ENCODE measurements at places on chromosomes 2 and 18.

- no peak for DNase-seq
Observed at GRCh38 chr2:157476953-157477709, 33.2 kb upstream of the CYTIP start.

GRCh38 chr2:42841344-42841743, 49.0 kb upstream of the HAAO start:
- no peak for DNase-seq

GRCh38 chr2:61952288-61952687, 46.8 kb downstream of the COMMD1 start:
- no peak for DNase-seq

DNA sequence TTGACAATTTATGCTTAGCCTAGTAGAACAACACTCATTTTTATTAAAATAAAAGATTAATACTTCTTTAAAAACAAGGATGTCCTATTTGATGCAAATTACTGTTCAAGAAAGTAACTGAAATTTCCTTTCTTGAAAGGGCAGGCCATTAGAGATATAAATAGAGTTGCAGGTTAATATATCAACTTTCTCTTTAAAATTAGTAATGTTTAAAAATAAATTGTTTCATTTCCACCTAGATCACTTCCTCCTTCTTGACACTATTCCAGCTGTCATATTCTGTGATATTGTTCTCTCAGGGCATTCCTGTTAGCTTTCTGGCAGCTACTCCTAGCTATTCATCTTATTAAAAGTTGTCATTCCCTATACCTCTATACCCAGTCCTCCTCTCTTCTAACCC, 357.9 kb upstream of the NRP2 start:
- no peak for DNase-seq

- DNase-seq, result no peak
Observed at GRCh38 chr2:218722419-218722818, 11.8 kb downstream of the TTLL4 start.

DNA sequence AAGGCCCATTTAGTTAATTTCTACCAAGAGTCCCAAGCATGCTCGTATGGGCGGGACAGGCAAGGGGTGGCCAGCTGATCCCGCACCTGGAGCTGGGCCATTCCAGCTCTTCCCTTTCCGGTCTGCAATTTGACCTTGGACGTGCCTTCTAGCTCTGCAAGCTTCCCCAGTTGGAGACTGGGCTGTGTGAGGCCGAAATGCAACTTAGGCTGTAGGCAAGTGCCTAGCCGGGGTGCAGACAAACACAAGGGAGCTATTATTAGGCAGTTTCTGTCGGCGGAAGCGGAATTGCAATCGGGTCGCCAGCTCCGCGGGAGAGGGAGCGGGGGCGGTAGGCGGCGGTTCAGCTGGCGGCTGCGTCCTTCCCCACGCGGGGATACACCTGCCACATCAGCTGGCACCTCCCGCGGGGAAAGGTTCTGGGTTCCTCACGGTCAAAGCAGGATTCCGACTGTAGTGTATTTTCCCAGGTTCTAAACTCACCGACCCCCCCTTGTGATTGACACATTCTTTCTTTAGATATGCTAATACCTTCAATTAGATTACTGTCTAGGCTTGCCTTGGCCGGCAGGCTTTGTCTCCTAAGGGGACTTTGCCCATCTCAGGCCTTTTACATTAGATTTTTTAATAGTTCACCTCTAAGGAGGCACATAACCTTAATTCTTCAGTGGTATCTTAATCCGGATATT, 17.1 kb upstream of the ZNF532 start:
- peak; percentile 49 for DNase-seq

DNA sequence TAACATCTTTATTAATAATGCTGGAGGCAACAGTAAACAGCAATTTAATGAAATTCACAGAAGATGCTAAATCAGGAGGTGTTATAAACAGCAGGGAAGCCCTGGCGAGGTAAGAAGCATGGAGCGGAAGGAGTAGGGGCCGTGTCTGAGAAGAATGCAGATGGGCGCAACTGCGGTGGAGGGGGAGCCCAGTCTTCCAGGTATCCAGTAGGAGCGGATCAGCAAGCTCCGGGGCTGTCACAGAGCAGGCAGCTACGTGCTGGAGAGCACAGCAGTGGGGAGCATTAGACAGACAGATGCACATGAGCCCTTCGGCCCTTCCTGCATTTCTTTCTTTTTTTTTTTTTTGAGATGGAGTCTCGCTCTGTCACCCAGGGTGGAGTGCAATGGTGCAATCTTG, 82.3 kb downstream of the SH3RF3 start:
- no peak for DNase-seq

DNA sequence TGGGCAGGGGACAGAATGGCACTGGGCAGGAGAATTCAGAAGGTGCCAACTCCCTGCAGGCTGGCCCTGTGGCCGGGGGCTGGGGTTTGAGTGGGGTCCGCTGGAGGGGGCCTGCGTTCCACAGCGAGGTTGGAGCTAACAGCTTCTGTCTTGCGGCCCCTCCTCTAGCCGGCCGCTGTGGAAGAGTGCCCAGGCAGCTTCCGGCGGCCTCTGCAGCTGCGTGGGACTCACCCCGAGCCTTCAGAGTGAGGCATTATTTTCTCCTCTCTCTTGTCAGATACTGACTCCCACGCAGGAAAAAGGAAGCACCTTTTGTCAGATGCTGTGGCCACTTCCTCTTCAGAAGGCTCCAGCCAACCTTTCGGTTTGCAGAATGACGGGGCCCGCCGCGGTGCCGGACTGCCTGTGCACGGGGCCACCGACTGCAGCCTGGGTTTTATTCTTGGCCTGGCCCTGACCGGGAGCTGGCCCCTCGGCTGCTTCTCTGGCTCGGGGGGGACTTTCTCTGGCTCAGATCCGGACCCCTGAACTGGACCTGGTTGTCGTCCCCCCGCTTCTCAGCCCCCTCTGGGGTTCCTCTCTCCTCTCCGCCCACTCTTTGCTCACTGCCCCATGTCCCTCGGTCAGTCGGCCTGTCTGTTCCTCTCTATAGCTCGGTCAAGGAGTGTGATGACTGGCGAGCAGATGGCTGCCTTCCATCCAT, 40.1 kb downstream of the ARHGAP25 start:
- DNase-seq, result peak; percentile 78

DNA sequence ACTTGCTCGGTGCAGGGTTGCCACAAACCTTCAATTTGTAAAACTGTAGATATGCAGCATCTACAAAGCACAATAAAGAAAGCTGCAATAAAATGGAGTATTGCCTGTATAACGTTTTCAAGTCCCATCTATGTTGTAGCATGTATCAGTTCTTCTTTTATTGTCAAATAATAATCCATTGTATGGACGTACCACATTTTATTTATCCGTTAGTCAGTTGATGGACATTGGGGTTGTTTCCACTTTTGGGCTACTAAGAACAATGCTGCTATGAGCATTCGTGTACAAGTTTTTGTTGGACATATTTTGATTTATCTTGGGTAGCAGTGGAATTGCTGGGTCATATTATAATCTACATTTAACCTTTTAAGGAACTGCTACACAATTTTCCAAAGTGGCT, 240.7 kb upstream of the SIX3 start:
- no peak for DNase-seq

DNA sequence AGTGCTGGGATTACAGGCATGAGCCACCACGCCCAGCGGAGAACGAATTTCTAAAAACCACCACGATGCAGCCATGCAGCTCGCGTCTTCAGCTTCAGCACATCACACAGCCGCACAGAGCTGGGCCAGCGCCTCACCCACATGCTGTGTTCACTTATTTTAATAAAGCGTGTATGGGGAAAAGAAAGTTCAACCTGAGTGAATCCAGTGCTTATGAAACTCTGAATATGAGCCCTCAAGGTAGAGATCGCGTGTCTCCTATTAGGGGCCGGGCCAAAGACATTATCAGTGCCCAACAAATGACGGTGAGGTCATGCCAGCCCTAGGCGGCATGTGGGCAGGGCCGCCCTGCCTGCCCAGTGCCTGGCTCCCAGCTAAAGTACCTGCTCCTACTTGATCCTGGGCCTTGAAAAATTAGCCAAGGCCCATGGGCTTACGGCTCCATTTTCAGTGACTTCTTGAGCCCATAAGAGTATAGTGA, 44.3 kb downstream of the SPRED2 start:
- DNase-seq, result no peak

- DNase-seq, result no peak
Observed at GRCh38 chr2:39492095-39492590, 55.1 kb upstream of the MAP4K3 start.

GRCh38 chr2:152861349-152861942, 143.0 kb downstream of the ARL6IP6 start:
- DNase-seq, result no peak

- no peak for DNase-seq
Observed at GRCh38 chr2:214265991-214266489, 144.8 kb upstream of the VWC2L start.

GRCh38 chr2:101630224-101630949, 67.1 kb upstream of the MAP4K4 start:
- no peak for DNase-seq

GRCh38 chr2:2083113-2083758, 247.8 kb downstream of the MYT1L start:
- no peak for DNase-seq

DNA sequence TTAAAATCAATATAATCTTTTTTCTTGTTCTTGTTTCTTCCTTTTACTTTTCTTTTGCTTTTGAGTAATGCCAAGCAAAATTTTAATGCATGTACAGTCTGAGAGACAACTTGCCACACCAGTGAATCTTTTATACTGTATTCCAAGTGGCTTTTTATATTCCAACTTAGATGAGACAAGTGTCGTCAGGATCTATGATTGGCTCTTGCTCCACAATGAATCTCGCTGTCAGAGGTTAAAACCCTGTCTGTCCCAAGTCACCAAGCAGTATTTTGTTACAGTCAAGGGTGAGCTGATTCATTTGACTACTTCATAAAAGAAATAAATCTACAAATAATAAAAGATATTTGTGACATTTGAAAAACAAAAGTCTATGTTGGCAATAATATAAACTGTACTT, at the start of gene MSTN:
TSS of gene MSTN (minus strand) at position 129 of the 400 bp plus-strand sequence. CDS start 133 bp downstream, outside the sequence.
- DNase-seq, result no peak

- DNase-seq, result peak; percentile 60
Observed at GRCh38 chr2:132547090-132547687, 122.8 kb downstream of the LYPD1 start.

- no peak for DNase-seq
Observed at GRCh38 chr2:164719996-164720941, 99.0 kb upstream of the GRB14 start.
